ENCODE measurements at places on chromosomes 2 and 18. TPM values are rescaled to one million over a fixed set of nuclear protein-coding genes. Genes with fewer than 3 reads are reported as not detected.

The HNMT gene
- total RNA-seq: 11.6 TPM

GRCh38 chr2:69306393-69306821 lies 80.6 kb downstream of the GFPT1 start:
- DNase-seq: no peak

- DNase-seq: no peak
These were observed 7.2 kb upstream of the DCTN1 start for GRCh38 chr2:74387346-74387745.

The ST8SIA3 gene
- total RNA-seq: 4.2 TPM

The UGT1A8 gene
- total RNA-seq: not detected

The VWA3B gene
- 4.1 TPM for total RNA-seq

The DAPL1 gene
- 0.76 TPM for total RNA-seq

GRCh38 chr18:8841781-8842485 lies 136.6 kb downstream of the MTCL1 start:
- DNase-seq: no peak

DNA sequence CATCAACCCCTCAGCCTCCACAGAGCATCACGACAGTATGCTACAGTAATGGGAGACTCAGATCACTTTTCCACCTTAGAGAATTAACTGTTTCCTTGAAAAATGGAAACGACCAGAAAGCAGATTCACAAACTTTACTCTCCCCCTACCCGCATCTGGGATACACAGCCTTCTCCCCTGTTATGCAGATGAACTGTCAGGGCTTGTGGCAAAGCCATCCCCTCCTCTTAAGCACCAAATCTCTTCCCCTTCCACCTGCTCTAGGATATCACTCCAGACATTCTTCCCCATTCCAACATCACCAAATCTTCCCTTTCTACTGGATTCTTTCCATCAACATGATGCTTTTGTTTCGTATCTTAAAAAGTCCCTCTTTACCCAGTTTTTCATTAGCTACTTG lies 26.4 kb downstream of the NEB start:
- DNase-seq: no peak

The UGT1A10 gene
- total RNA-seq: not detected

The ZAP70 gene
- 1.2 TPM for total RNA-seq

GRCh38 chr2:165674780-165675179 lies 119.3 kb downstream of the GALNT3 start:
- DNase-seq: no peak

The LCT gene
- 2.8 TPM for total RNA-seq

DNA sequence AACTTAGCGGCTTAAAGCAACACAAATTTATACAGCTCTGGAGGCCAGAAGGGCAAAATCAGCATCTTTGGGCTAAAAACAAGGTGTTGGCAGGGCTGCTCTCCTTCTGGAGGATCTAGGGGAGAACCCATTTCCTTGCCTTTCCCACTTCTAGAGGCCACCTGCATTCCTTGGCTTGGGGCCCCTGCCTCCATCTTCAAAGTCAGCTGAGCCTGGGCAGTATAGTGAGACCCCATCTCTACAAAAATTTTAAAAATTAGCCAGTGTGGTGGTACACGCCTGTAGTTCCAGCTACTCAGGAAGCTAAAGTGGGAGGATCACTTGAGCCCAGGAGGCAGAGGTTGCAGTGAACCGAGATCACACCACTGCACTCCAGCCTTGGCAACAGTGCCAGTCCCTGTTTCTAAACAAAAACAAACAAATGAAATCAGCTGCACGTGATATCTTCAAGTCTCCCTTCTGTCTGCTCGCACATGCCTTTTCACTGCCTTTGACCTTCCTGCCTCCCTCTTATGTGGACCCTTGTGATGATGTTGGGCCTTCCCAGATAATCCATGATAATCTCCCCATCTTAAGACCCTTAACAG lies 200.6 kb downstream of the ZFP36L2 start:
- DNase-seq: no peak

The CRYGC gene
- total RNA-seq: not detected

The SPHKAP gene
- total RNA-seq: not detected

GRCh38 chr18:3029215-3029952 lies 16.4 kb upstream of the LPIN2 start:
- no peak for DNase-seq

- DNase-seq: no peak
These were observed 2.1 kb upstream of the RTN4 start for GRCh38 chr2:55052129-55053061.

- no peak for DNase-seq
These were observed 108.8 kb upstream of the TMEM200C start for GRCh38 chr18:6004119-6004518.

GRCh38 chr2:239308661-239309397 lies 92.0 kb downstream of the HDAC4 start:
- DNase-seq: peak; percentile 60

GRCh38 chr2:126527836-126528490 lies 128.0 kb upstream of the GYPC start:
- no peak for DNase-seq
